Thoracic aorta (tissue), 2 donors: ENCODE measurements at places on chromosomes 11 and 22.

DNA sequence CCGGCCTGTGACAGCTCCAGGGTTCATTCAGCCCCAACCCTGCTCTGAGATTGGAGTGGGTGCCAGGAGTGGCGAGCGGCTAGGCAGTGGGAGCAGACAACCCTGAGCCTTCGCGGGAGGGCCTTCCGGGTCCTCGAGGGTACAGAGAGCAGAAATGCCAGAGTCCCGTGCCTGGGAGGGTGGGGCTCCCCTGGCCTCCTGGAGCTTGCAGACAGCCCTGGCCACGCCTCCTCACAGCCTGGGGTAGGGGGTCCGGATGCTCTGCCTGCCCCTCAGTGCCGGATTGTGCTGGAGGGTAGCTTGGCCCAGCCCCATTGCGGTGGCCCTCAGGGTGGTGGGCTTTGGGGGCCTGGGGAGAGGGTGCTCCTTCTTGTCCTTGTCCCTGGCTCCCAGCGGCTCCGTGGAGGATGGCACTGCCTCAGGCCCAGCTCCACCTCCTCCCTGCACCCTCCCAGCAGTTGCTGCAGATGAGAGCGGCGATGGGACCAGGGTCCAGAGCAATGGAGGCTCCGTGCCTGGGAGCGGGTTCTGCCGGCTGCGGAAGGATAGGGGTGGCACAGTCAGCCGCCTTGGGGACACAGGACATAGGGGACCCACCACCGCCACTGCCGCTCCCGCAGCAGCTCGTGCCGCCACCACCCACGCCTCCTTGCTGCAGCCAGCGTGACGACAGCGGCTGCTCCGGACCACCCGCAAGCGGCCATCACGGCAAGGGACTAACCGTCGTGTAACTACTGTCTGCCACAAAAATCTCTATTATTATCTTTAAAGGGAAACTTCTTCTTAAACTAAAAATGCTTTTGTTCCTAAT is 34.9 kb upstream of the OR10G7 start:
- no peak for DNase-seq

GRCh38 chr11:118476676-118477075 is 40.4 kb downstream of the KMT2A start:
- DNase-seq = no peak

GRCh38 chr11:100703801-100704575 is 16.9 kb downstream of the ARHGAP42 start:
- DNase-seq = no peak

GRCh38 chr22:47032091-47032943 is 269.9 kb downstream of the TBC1D22A start:
- no peak for DNase-seq

DNA sequence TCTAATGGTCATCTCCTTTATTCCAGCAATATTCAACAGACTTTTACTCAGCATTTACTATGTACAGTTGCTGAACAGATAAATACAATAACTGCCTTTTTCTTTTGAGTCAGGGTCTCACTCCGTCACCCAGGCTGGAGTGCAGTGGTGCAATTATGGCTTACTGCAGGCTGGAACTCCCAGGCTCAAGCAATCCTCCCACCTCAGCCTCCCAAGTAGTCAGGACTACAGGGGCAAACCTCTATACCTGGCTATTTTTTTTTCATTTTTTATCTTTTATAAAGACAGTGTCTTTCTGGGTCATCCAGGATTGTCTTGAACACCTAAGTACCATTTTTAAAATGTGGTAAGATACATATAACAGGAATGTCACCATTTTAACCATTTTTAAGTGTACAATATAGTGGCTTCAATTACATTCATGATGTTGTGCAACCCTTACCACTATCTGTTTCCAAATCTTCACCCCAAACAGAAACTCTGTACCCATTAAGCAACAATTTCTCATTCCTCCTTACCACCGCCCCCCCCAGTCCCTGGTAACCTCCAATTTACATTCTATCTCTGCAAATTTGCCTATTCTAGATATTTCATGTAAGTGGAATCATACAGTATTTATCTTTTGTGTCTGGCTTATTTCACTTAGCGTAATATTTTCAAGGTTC is 67.8 kb downstream of the MIAT start:
- DNase-seq = no peak

DNA sequence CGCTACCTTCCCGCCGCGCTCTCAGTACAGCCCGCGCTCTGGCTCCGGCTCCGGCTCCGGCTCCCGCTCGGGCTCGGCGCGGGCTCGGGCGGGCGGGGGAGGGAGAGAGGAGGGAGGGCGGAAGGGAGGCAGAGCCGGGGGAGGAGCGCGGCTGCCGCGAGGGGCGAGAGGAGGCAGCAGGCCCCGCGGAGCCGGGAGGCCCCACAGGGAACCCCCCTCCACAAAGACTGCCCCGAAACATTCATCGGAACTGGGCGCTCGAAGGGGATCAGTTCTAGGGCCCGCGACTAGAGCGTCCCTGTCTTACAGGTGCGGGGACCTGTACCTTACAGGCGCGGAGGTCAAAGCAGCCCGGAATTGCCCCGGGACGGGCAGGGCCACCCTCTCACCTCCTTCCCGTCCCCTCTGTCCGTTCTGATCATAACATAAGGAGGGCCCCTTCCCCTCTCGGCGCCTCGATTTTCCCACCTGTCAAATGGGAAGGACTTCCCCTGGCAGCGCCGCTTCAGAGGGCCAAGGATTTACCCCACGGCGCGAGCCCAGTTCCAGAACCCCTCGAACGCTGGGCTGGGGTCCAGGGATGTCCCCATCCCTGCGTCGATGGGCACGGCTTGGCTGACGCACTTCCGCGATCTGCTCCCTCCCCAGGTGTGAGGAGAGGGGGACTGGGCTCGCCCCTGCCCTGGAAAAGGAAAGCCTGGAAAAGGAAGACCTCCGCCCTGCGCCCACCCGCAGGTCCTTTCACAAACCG is at the start of gene SHISA8:
TSS of gene SHISA8 (minus strand) at position 40 of the 751 bp plus-strand sequence. CDS start 407 bp downstream, outside the sequence.
- DNase-seq = no peak

DNA sequence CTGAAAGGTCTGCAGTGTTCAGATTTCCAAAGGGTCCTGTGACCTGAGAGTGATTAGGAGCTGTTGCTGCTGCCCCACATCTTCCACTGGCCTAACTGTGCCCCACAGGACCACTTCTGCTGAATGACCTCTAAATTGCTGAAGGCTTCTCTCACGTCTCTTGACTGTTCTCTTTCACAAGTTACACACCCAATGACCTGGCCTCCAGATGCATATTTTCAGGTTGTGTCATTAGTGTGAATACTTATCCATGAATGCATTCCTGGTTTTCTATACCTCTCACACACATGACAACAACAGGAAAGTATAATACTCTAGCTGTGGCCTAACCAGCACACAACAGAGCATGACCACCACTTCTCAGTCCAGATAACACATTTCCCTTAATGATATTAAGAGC is 15.4 kb downstream of the PRR14L start:
- no peak for DNase-seq
